ENCODE measurements at places on chromosomes 3 and 15. TPM values are rescaled to one million over a fixed set of nuclear protein-coding genes. Genes with fewer than 3 reads are reported as not detected.

SLC24A5 gene
- total RNA-seq: not detected

LMAN1L gene
- total RNA-seq: 0.27 TPM

AP2M1 gene
- total RNA-seq: 288 TPM

SMARCC1 gene
- 138 TPM for total RNA-seq

THSD4 gene
- total RNA-seq: not detected

SEC62 gene
- total RNA-seq: 81.9 TPM

ALG1L2 gene
- total RNA-seq: 1.3 TPM

ZMYND10 gene
- total RNA-seq: 1.9 TPM

SPINK8 gene
- not detected for total RNA-seq

IMP3 gene
- total RNA-seq: 93.8 TPM

SERPINI2 gene
- total RNA-seq: not detected

SPG11 gene
- 90.9 TPM for total RNA-seq

CAPN3 gene
- 4.3 TPM for total RNA-seq

GOLGA8S gene
- total RNA-seq: 0.23 TPM

MCF2L2 gene
- 2.5 TPM for total RNA-seq

GPR87 gene
- total RNA-seq: 1.3 TPM

LRRIQ4 gene
- 0.32 TPM for total RNA-seq

CLASP2 gene
- total RNA-seq: 42.8 TPM

GP5 gene
- 0.43 TPM for total RNA-seq

DISP2 gene
- total RNA-seq: 0.06 TPM

RPP25 gene
- 3.4 TPM for total RNA-seq
